Muscle of back (tissue), 13 donors: ENCODE measurements at places on chromosomes 13 and 19. TPM values are rescaled to one million over a fixed set of nuclear protein-coding genes. Genes with fewer than 3 reads are reported as not detected.

GRCh38 chr19:40381321-40381720 is 8.7 kb downstream of the HIPK4 start:
- no peak for DNase-seq

- DNase-seq: no peak
These were observed 17.8 kb downstream of the GPR12 start for GRCh38 chr13:26742691-26743358.

- no peak for DNase-seq
These were observed 95.0 kb downstream of the ZNF737 start for GRCh38 chr19:20470345-20471135.

- DNase-seq: no peak
These were observed 2.6 kb downstream of the LHB start for GRCh38 chr19:49014123-49014869.

GRCh38 chr13:76745261-76746200 is 140.7 kb downstream of the KCTD12 start:
- DNase-seq: no peak

- DNase-seq: no peak
These were observed 651 bp downstream of the GAPDHS start for GRCh38 chr19:35533822-35534392.

DNA sequence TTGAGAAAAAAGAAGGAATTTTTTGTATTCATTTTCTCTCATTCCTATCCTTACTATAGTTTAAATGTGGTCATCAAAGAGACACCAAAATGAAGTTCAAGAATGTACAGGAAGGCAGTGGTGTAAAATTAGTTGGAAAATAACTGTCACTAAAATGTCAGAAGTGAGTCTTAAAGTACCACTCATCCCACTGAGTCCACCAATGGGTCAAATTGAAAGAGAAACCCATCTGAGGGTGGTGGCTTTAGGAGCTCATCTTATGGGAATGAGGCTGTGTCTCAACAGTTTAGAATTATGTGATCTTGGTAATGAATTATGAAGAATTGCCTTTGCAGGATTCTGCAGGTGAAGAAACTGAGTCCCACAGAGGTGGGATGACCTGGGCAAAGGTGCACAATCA is 403.5 kb downstream of the FGF9 start:
- DNase-seq: no peak

- no peak for DNase-seq
These were observed 745.6 kb downstream of the SLITRK1 start for GRCh38 chr13:83136660-83137059.

DNA sequence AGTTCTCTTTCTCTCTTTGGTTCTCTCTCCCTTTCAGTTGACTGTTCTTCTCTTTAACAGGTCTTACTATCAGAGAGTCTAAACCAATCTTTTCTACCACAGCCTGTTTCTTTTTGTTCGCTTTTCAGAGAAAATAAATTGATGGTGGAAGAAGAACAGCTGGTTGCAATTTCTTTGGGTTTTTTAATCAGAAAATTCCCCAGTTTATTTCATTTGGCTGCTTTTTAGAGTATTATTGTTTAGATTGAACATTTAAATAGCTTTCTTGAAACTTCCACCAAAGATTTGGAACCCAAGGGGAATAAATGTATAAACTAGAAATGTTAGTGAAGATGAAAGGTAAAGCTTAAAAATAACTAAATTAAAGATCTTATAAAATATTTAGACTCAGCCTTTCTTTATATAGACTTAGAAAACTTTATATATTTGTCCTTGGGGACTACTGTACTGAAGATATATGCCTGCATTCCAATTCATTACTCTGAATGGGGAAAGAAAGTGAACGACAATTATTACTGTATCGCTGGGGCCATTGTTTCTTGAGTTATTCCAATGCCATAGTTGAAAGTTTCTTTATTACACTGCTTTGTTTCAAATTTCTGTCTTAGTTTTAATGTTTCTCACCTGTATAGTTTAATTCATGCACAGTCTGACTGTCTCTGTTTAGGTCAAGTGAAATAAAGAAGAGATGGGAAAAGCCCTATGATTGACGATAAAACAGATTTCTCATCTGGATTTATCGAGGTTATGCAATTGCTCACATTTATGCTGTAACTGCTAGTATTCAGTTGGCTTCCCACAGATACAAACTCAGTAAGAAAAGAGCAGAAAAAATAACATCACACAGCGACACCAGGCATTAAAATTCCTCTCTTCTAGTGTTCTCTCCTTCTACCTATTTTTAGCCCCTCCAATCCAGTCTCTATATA is 169.4 kb upstream of the CSNK1A1L start:
- peak; percentile 82 for DNase-seq

DNA sequence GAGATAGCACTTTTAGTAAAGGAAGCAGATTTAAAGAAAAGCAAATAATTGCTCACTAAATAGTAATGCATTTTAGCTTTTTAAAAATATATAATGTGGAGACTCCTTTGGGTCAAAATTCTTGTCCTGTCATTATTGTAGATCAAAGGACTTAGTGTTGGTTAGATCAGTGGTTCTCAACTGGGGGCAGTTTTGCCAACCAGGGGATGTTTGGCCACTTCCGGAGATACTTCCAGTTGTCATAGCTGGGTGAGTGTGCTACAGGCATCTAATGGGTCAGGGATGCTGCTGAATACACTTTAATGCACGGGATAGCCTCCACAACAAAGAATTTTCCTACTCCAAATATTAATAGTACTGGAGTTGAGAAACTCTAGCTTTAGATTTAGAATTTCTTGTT is 126.8 kb downstream of the LMO7 start:
- DNase-seq: no peak

DNA sequence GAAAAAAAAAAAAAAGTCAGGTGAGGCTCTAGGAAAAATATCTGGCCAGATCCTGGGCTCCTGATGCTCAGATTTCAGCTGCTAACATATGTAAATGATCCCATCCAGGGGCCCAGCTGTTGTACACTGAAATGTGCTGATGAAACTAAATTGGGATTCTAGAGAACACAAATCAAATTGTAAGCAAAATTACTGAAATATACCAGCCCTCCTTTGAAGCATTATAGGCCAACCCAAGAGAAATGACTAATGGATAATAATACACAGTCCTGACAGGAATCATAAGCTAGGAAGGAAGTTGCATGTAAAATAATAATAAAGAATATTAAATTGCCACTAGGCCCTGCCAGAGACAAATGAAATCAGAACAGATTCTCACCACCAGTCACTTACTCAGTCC is 17.8 kb downstream of the KCTD12 start:
- no peak for DNase-seq

DNA sequence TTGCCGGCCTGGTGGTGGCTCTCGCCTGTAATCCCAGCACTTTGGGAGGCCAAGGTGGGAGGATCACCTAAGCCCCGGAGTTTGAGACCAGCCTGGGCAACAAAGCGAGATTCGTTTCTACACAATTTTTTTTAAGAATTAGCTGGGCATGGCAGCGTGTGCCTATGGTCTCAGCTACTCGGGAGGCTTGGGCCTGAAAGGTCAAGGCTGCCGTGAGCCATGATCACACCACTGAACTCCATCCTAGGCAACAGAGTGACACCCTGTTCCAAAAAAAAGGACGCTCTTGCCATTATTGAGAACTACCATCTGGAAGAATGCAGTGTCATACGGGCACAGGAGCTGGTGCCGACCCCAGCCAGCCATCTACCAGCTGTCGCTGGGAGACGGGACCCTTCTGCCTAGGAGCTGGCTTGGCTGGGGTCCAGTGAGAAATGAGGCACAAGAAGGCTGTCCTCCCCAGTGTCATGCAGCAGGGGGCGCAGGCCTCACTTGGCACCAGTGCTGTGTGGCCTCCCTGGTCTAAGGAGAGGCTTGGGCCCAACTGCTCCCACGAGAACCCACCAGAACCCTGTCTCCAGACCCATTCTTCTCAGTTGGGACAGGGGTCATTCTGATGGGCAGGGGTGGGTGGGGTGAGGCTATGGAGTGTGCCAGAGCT is 12.2 kb upstream of the RELB start:
- DNase-seq: peak; percentile 49

Gene DZIP1
- polyA plus RNA-seq: 26.8 TPM

- no peak for DNase-seq
These were observed 10.5 kb downstream of the KLHL26 start for GRCh38 chr19:18647371-18647767.

Gene PRTN3
- polyA plus RNA-seq: 2.7 TPM

DNA sequence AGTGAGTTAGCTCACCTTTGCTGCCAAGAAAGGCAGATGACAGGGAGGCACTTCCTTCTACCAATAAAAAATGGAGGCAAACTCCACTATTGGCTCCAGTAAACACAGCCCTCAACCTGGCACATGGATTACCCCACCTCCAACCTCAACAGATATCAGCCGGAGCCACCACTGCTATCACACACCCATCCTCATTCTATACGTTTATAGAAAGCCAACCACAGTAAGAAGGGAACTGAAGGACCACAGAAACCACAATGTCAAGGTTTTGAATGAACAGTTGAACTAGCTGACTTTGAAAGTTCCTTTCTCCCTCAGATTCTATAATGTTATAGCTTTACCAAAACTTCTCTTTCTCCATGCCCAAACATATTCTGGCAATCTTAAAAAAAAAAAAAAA is 526.2 kb downstream of the UQCRFS1 start:
- no peak for DNase-seq

- DNase-seq: no peak
These were observed 11.2 kb downstream of the KDM4B start for GRCh38 chr19:4980067-4980466.

GRCh38 chr19:48741129-48741999 is 954 bp upstream of the RASIP1 start:
- DNase-seq: no peak

GRCh38 chr13:113929628-113930615 is 44.0 kb downstream of the C13orf46 start:
- DNase-seq: no peak

- no peak for DNase-seq
These were observed 36.0 kb downstream of the BICRA start for GRCh38 chr19:47644743-47645482.

DNA sequence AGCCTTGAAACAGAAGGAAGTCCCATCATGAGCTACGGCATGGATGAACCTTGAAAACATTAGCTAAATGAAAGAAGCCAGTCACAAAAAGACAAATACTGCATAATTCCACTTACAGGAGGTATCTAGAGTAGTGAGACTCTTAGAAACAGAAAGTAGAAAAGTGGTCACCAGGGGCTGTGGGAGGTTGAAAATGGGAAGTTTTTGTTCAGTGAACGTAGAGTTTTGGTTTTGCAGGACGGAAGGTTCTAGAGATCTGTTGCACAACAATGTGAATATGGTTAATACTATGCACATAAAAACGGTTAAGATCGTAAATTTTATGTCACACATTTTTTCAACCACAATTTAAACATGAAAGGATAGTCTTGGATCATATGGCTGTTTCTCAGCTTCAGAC is 11.9 kb upstream of the SLC10A2 start:
- no peak for DNase-seq

Gene ZNF230
- 3.0 TPM for polyA plus RNA-seq

DNA sequence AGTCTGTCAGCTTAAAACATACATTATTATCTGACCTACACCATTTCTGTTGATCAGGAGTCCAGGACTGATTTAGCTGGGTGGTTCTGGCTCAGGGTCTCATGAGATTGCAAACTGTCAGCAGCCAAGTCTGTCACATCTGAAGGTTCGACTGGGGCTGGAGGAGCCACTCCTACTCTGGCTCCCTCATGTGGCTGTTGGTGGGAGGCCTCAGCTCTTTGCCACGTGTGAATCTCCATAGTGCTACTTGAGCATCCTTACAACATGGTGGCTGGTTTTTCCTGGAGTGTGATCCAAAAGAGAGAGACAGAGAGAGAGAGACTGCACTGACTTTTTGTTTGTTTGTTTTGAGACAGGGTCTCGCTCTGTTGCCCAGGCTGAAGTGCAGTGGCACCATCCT is 63.6 kb upstream of the NFIC start:
- DNase-seq: no peak

Gene YJEFN3
- 8.6 TPM for polyA plus RNA-seq

Gene LGALS7B
- polyA plus RNA-seq: 1.7 TPM

DNA sequence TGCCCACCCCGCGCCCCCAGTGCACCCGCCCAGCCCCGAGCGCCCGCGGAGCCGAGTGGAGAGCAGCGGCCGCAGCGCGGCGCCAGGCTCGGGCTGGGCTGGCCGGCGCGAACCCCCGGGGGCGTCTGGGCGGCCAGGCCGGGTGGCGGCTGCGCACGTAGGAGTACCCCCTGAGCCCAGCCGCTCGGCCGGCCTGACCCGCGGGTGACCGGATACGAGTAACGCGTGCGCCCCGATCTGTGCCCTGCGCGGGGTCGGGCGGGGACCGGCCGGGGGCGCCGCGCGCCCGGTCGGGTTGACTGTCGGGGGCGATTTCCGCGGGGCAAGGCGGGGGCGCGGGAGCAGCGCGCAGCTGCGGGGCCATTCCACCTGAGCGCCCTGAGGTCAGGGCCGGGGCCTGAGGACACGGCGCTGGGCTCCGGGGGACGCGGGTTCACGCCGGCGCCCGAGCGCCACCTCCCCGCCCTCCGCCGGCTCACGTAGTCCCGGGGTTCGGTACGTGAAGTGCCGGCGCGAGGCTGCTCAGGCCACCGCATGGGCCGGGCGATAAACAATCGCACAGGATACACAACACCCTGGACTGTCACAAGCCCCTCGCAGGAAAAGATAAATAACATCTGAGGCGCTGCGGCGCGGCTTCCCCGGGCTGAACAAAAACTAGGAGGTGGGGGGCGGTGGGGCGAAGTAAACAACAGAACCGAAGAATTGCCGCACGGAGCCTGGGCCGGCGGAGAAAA is 37.6 kb upstream of the FLT1 start:
- DNase-seq: peak; percentile 21

Gene ZNF99
- polyA plus RNA-seq: 0.52 TPM

DNA sequence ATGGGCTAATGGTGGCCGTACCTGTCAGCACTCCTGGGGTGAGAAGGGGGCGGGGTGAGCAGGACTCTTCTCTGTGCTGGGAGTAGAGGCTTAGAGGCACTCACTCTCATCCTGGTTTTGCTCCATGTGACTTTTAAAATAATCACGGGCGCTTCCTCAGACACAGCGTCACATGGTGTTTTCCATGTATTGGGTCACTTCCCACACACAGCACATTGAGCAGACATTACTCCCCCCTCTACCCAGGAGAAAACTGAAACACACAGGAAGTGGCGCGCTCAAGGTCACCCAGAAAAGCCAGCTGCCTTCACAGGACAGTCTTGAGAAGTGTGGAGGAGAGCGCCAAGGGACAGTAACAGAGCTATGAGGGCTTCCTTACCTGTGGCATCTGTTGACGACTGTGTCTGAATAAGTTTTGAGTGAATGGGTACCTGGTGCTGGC is 23.2 kb downstream of the SPATA13 start:
- no peak for DNase-seq

Gene IZUMO2
- polyA plus RNA-seq: not detected

DNA sequence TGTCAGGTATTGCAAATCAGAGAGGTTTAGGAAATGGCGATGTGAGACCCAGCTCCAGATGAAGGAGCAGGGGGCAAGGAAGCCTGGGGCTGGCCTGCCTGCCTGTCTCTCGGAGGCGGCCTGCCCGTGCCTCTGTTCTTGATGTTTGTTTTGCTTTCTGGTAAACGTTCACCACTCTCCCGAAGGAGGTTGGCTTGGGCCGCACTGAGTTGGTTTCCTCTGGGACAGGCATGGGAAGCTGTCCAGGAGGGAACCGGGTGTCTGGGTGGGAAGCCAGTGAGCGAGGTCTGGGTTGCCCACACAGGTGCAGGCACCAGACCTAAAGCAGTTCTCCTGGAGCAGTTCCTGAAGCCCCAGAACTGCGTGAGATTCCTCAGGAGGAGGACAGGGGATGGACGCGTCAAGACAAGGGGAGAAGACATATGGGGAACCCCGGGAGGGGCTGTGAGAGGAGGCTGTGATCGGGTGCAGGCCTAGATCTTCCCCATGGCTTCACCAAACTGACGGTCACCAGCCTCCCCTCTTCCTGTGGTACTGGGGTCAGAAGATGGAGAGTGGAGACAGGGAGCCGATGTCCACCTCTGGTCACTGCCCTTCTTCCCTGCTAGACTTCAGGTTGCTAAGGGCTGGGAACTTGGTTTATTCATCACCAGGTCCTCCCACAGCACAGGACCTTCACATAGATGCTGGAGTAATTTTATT is 15.2 kb downstream of the COL4A2 start:
- no peak for DNase-seq
